ENCODE measurements at places on chromosomes 7 and 10.

- no peak for DNase-seq
Measured at GRCh38 chr10:36023939-36024338, 381.8 kb upstream of the FZD8 start.

DNA sequence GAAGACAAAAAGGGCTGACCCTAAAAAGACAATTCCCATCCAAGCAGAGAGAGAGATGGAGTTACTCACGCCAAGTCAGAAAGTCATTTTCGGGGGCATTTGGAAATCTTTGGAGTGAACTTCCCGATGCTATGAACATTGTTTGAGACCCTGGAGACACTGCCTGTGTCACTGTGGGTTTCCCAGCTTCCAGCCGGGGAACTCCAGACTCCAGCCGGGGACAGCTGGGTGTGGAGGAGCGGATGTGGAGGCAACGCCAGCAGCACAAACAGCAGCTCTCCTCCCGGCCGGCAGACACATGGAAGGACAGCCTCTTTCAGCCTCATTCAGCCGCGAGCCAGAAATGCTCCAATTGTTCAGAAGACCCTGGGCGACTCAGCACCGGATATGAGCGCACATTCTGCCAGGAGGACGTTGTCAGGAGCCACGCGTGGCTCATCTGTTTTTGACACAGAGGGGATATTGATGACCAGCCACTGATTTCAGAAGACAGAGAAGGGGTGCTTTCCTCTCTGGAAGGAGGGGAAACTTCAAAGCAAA lies 97.6 kb downstream of the PRPF18 start:
- no peak for DNase-seq

DNA sequence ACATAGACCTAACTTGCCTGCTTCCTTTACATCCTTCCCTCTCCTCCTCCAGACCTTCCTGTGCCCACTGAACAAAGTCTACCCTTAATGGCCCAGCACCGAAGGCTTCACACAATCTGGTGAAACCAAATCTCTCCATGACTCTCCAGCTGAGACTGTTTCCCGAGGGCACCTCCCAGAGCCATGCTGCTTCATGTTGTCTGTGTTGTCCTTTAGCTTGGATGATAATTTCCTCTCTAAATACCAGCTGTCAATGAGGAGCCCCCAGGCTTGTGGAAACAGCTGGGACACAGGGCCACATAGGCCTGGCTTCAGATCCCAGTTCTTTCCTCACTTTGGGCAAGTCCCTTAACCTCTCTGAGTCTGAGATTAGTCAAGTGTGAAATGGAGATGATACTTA lies 54.3 kb downstream of the DLD start:
- DNase-seq = no peak

DNA sequence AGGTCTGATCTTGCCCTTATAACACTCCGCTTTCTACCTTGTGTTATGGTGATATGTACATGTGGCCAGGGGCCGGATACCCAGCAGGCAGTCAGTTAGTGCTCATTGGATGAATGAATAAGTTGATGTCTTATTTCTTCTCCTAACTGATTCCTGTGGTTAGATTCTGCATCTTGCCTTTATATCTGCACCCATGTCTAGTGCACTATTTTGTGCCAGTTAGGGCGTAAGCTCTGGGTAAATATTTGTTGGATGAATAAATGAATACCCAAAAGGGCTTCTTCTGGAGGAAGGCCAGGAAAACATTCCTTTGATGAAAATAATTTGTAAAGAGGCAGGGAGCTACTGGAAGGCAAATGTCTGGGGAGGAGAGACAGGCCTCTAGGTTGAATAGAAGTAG lies 148.2 kb downstream of the CHN2 start:
- no peak for DNase-seq

DNA sequence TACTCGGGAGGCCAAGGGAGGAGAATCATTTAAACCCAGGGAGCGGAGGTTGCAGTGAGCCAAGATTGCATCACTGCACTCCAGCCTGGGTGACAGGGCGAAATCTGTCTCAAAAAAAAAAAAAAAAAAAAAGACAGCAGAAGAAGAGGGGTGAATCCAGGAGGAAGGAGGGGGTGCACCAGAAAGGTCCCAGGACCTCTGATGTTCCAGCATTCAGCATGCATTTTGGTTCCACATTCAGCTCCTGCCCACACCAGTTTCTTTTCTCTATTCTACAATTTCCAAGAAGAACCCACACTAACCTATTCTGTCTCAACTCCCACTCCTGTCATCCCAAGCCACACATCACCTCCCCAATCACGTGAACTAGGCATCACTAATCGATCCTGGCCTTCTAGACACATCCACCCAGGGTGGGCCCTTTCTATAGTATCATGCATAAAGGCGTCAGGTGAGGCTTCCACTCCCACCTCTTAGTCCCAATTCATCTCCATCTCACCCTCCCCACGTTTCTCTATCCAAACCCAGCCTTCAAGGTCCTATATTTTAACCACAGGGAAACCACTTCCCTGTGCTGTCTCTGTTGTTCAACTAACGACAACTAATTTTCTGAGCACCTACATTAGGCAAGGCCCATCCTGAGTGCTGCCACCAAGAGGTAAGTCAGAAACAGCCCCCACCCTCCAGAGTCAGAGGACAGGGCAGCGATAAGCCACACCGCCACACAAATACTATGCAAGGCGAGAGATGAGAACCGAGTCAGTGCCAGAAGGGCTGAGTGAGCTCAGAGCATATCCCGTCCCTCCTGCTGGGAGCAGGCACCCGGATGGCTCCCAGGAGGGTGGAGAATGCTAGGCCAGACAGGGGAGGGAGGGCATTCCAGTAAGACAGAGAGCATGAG lies 2.2 kb downstream of the ANXA11 start:
- peak; percentile 82 for DNase-seq
